ENCODE measurements at places on chromosomes 12 and 14.

GRCh38 chr14:101357038-101357437, 204.3 kb upstream of the DIO3 start:
- DNase-seq = no peak

DNA sequence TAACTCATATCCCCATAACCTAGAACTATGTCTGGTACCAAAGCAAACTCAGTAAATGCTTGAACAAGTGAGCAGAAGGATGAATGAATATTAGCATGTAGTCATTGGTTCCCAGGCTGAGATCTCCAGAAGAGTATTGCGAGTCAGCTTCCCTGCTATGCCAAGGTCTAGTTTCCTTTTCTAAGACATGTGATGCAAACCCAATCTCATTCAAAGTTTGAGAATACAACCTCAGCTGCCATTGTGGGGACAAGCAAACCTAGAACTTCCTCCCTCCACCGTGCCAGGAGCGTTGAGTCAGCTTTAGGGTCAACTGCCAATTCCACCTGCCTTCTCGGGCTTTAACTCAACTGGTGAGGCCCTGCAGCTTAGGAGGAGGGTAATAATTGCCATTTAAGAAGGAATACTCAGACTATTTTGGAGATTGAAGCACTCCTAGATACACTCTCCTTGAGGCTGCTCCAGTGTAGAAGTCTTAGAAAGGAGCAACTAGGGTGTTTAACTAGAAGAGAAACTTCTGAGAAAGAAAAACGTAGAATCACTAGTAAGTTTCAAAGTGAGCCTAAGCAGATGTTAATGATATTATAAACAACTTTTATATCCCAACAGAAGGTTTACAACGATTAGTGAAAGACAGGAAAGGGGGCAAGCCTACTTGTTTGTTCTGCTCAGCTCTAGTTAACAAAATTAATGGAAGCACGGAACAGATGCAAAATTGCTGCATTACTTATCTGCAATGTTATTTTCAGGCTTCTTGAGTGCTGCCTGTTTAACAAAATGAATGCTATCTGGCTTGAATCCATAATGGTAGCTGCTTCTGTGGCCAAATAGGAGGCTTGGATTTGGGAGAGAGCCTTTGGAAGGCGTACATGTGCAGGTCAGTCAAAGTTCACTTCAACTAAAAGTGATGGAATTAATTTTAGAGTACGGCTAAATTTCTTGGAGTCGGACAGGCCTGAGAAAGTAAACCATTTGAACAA, 96.9 kb downstream of the HELB start:
- no peak for DNase-seq

DNA sequence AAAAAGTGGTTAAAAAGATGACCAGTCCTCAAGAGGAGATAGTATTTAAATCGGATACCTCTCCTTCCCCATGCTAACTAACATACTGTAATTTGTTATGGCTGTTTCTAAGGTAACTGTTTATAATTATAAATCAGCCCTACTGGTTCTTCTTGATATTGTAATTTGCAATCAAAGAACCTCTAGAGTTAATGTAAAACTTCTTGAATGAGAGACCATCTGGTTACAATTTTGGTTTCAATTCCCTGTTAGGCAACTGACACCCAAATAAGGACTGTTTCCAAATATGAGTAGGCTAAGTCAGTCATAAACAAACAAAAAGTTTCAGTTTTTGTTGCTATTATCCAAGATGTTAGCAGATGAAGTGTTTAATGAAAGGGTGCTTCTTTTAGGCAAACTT, 120.2 kb upstream of the DNM1L start:
- DNase-seq = no peak

DNA sequence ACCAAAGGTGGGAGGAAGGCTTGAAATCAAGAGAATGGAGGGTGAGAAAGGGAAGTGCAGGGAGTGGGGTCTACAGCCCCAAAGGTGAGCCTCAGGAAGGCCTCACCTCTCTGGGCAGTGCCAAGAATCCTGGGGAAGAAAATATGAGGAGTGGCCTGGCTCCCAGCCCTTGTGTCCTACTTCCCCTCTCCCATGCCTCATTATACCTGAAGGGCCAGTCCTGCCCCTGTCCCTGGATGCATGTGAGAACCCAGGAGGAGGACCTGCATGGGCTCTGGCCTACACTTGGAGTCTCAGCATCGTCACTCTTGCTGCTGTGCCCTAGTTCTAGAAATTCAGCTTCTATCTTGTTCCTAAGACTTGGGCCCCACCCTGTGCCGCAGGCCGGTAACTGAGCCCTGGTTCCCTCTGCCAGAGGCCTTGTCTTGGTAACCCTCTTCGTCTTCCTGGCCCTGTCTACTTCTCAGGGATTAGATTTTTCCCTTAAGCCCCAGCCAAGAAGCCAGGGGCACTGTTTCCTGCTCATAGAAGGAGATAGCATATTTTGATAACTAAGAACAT, 10.9 kb upstream of the MYH7 start:
- DNase-seq = no peak

GRCh38 chr12:107092669-107093416, 506 bp downstream of the CRY1 start:
- DNase-seq = peak; percentile 76

- DNase-seq = no peak
These were observed 8.7 kb upstream of the CACNA2D4 start for GRCh38 chr12:1927051-1927680.

DNA sequence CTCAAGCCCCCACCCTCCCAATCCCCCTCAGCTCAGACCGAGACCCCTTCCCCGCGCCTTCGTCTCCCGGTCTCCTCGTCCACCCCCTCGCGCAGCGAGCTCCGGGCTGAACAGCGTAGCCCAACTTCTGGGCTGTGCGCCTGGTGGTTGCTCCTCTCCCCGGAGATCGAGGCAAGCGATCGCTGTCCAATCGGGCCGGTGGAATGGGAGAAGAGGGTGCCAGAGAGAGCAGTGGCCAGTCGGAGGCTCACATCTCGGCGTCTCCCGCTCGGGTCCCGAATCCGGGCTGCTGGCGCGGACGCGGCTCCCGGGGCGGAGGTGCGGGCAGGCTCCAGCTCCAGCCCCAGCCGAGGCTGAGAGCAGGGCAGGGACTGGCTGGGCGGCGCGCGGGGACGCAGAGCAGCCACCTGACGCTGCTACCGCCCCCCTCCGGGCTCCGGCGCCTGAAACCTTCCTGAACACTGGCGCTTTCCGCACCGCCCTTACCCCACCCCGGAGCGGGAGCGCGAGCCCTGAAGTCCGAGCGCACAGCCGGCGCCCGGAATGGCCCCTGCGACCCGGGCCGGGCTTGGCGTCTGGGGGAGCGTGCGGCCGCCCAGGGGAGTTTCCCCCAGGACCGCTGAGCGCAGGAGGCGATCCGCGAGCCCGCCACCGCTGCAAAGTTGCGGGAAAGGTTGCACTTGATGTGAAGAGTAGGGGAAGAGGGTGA, 508 bp upstream of the KCNH5 start:
- no peak for DNase-seq

DNA sequence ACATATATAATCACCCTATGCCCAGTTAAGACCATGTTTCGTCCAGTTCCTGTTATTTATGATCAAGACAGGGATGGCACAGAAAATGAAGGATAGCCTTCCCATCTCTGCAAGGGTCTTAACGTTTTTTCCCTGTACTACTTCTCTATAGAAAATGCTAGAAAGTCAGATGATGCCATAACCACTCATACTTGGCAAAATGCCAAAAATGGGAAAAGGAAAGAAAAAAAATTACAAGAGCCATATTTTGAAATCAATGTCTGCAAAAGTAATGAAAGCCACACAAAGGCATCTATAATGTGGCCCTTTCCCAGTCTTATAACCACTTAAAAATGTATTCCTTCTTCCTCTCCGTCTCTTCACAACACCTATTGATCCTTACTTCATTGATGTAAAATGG, 1.8 kb upstream of the MYL6B start:
- no peak for DNase-seq

DNA sequence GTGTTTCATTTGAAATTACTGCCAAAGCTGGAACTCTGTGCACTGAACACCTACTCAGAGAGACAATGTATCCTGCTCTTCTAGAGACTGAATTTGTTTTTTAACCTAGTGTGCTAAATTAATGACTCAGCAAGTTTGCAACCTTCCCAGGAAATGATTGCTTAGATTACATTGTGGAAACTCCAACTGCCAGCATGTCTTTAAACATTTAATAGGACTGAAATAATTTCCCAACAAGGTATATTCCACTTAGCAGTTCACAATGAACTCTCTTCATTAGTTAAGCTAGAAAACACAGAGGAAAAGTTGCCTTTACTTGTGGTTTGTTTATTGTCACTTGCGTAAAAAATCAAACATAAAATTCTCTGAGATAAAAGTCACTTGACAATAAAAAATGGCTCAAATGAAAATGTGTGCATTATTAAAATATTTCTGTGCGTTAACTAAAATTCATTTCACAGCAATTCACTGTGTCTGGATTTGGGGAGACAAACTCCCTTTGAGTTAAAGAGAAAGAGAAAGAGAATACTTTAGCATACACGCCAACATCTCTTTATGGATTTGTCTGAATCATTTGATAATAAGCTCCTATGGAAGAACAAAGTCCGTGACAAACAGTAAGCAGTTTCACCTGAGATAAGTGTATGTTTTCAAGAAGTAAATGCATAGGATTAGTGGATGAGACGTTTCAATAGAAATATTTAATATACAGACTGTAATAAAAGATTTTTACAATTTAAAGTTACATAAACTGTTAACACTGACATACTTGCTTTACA, 284.0 kb downstream of the PRKD1 start:
- no peak for DNase-seq

- no peak for DNase-seq
These were observed 16.7 kb upstream of the ZDHHC22 start for GRCh38 chr14:77158175-77158881.

DNA sequence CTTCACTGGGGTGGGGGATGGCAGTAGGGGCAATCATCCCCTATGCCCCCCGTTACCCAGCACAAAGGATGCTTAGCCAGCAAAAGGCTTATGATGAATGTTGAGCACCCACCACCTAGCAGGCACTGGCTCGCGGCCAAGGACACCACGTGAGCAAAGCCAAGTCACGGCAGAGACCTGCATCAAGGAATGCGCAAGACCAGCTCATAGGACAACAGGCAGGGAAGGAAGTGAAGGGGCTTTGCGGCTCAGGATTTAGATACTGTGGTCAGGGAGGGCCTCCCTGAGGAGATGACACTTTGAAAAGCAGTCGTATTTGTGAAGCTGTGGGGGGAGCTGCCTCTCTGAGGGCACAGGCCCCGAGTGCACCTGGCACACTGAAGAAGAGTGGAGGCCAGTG, 32.8 kb downstream of the SH2B3 start:
- DNase-seq = peak; percentile 47

- DNase-seq = no peak
These were observed 164.2 kb upstream of the HMGA2 start for GRCh38 chr12:65660096-65660495.

DNA sequence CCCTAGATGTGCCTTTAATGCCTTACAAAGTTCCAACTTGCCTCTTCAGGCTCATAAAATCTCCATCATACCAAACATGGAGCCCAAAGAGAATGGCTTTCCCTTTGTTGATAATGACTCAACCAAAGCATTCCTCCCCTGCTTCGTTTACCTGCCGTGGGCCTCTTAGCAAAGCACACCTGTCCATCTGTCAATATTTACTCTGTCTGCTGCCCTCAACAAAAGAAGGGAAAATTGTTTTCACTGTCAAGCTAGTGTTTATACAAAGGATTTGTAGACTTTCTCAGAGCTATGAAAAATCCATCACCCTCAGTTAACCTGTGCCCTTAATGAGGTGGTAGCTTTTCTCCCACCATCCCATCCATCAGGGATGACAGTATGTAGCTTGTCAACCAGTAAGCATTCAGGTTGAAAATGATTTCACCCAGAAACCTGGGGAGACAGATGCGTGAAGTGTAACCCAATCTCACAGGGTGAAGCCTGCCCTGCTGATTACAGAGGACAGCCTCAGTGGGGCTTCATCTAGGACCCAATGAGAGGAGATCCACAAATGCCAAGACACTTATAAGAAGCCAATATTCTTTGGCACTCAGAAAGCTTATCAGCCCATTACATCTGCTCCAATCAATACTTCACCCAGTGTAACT, 278.1 kb downstream of the NUAK1 start:
- no peak for DNase-seq

GRCh38 chr12:125100551-125101434, 35.6 kb downstream of the AACS start:
- DNase-seq = no peak
